ENCODE measurements at places on chromosomes 5 and 9.

- no peak for DNase-seq
Observed at GRCh38 chr5:132054031-132054696, 6.3 kb upstream of the IL3 start.

GRCh38 chr5:170302653-170303501, 5.3 kb upstream of the LCP2 start:
- DNase-seq, result peak; percentile 68

DNA sequence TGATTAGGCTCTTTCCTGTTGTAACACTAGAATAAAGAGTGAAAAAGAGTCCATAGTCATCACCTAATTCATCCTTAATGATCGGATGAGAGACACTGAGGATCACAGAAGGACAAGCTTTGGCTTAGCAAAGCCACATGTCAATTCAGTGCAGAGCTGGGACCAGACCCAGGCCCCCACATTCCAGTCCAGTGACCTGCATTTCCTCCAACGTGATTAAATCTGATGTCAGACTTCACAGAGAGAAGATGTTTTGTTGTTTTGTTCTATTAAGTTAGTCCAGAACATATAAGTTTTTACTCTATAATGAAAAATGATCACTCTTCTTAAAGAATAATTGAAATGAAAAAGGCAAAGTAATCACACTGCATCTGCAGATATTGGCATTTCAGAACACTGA, 377.9 kb upstream of the PAPPA start:
- DNase-seq, result no peak

DNA sequence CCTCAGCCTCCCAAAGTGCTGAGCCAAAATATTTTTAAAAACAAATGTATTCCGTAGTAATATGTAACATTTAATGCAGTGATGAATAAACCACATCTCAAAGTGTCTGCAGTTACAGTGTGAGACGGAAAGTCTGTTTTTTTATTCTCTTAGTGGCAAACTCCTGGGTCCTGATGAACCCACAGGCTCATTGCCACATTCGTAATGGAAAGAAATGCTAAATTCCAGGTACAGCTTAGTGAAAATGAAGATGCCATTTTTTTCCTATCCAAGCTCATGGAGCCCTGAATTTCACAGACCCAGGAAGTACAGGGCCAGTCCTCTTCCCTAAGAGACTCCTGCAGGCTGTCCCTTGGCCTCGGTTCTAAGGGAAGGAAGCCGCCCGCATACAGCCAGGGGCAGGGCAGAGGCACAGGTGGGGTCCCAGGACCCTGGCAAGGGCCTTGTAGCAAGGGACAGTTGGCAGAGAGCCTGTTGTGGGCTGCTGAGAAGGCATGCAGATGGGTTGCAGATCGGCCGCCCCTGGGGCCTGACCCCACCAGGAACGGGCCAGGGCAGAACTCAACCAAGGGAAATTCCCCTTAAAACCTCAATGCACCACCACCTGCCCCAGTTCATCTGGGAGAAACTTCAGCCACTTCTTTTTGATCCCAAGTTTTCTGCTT, 36.2 kb downstream of the IPPK start:
- no peak for DNase-seq

GRCh38 chr9:14314424-14314928, 535 bp upstream of the NFIB start:
- DNase-seq, result no peak

DNA sequence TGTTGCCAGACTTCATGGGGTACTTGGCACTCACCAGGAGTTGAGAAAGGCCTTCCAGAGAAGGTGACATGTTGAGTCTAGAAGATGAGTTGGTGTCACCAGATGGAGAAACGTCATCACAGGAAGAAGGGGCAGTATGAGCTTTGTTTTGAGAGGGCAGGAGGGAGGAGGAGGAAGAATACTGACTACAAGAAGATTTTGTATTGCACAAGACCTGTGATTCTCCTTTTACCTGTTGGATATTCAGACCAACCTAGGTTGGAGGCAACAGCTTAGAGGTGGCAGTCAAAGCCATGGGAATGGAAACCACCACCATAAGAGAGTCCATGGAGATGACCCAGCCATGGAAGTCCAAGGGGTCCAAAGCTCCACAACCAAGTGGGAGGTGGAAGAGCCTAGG, 154.2 kb downstream of the TSSK1B start:
- no peak for DNase-seq

- DNase-seq, result peak; percentile 68
Observed at GRCh38 chr9:101449071-101449721, 13.6 kb upstream of the ALDOB start.

- DNase-seq, result no peak
Observed at GRCh38 chr5:146623666-146624065, 107.7 kb upstream of the GPR151 start.

- peak; percentile 82 for DNase-seq
Observed at GRCh38 chr5:33713136-33713765, 178.5 kb downstream of the ADAMTS12 start.

DNA sequence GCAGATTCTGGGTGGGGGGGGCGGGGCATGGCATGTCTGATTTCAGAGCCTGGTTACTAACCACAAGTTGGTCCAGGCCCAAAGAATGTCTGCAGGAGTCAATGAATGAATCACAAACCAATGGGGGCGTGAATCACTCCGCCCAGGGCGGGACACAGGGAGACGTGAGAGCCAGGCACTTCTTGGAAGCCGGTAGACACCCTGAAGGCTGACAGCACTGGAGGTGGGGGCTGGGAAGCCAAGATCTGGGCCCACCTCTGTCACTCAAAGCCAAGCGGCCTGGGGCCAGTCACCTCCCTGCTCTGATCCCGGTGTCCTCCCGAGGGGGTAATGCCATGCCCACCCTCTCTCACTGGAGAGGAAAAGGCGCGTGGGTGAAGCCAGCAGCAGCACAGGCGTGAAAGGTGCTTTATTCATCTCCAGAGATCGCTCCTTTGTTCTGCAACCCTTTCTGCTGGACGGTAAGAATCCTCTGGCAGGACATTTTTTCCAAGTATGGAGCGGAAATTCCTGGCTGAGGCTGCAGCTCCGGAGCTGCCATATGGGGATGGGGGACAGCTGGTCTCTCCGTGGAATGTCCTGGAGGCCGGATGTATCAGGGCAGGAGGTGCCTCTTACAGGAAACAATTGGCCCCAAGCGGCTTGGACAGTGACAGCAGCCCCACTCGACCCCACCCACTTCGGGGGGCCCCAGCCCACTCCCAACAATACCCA, 85.0 kb downstream of the STK10 start:
- DNase-seq, result no peak

DNA sequence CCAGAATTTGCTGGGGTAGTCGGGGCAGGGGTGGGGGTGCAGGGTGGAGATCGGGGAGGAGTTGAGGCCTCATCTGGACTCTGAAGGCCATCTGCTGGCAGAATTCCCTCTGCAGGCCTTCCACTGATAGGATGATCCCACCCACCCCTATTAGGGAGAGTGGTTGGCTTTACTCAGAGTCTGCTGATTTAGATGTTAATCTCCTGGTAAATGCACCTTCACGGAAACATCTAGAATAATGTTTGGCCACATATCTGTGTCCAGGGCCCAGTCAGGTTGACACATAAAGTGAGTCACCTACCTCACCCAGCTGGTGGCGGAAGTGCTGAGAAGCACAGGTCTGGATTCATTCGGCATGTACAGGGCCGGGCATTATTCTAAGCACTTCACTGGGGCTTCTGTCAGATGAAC, 50.0 kb downstream of the DAPK1 start:
- no peak for DNase-seq

GRCh38 chr5:40716000-40716399, 36.3 kb downstream of the PTGER4 start:
- peak; percentile 26 for DNase-seq

- no peak for DNase-seq
Observed at GRCh38 chr5:72811849-72812248, 4.6 kb upstream of the TNPO1 start.

GRCh38 chr5:107542428-107542827, 128.3 kb downstream of the EFNA5 start:
- no peak for DNase-seq

GRCh38 chr5:66207800-66208561, 63.9 kb downstream of the SREK1 start:
- DNase-seq, result no peak

GRCh38 chr5:74684900-74685851, at the start of gene HEXB:
TSS of gene HEXB (plus strand) at chr5:74685233. CDS start at chr5:74685261, 28 bp downstream.
- DNase-seq, result peak; percentile 65

DNA sequence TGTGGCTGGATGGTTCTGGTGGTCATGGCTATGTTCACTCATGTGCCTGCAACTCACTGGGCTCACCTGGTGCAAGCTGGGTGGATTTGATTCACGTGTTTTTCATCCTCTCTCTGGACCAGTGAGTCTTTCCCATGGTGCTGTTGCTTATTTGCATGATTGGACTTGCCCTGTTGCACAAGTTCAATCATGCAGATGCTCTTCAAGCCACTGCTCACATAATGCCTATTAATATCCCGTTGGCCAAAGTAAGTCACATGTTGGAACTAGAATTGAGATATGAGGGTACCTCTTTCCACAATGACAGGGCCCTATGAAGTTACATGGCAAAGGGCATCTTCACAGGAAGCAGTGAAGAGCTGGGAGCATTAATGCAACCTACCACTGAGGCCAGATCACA, 26.5 kb upstream of the MROH2B start:
- no peak for DNase-seq

DNA sequence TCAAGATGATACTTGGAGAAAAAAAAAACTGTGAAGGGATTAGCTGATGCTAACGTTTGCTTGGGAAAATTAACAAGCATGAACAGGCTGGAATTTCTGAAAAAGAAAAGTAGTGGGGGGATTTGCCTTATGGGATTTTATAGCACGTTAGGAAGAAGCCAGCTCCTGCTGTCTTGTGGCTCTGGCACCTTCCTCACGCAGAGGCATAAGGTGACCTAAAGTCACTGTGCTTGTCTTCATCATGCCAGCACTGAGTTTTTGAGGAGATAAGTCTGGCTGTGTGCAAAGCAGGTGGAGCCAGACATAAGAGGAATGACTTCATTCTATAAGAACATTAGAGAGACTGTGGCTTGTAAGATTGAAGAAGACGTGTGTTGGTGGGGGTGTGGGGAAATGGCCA, 94.4 kb upstream of the MAP1B start:
- no peak for DNase-seq

DNA sequence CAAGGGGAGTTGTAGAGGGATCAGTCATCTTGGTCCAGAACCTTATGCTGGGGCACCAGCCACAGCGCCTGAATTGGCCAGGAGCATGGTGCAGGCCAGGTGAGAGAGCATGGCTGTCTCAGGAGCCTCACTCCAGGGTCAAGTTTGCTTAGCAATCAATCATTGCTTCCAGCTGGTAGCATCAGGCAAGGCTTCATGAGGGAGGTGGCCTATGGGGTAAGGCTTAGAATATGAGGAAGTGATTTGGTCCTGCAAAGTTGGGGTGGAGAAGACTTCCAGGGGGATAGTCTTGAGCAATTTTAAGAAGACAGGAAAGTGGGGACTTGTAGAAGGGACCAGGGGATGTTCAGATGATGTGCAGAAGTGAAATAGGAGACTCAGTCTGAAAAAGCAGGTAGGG, 53.9 kb upstream of the PITX1 start:
- no peak for DNase-seq

DNA sequence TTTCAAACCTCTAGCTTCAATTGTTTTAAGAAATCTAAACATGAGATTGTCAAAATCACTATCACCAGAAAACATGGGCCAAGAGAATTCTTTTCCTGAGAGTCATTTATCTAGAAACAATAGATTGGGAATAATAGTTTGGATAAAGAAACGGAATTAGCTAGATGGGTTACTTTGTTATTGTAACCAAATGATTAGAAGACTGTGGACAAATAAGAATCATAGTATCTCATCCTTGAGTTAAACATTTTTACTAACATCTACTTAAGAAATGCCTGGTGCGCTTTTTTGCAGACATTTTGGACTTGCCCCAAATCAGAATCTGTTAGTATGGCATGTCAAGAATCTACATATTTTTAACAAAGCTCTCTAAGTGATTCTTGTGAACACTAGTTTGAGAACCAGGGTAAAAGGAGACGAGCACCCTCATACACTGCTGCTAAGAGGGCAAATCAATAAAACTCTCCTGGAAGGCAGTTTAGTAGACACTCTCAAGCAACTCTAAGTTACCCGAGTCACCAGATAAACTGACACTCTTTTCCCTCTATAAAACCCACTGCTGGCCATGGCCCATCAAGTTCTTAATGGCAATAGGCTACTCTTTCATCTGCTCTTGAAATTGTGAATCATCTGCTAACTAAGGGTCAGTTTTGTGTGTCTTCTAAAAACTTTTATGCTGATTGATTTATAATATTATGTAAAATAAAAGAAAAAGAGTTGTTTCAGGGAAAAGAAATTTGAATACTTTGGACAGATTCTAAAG, 39.1 kb downstream of the TPD52L3 start:
- DNase-seq, result no peak

GRCh38 chr9:98182889-98183599, 9.4 kb downstream of the CORO2A start:
- no peak for DNase-seq

GRCh38 chr5:93503598-93504067, 77.4 kb downstream of the NR2F1-AS1 start:
- DNase-seq, result no peak

GRCh38 chr5:9034649-9035048, 511.2 kb downstream of the SEMA5A start:
- DNase-seq, result no peak

GRCh38 chr5:55406292-55406691, 98.5 kb downstream of the MTREX start:
- DNase-seq, result no peak
